ENCODE measurements at places on chromosomes 5 and 9. TPM values are rescaled to one million over a fixed set of nuclear protein-coding genes. Genes with fewer than 3 reads are reported as not detected.

The TERT gene
- 0.07 TPM for total RNA-seq

- DNase-seq = no peak
Observed at GRCh38 chr5:135329066-135329912, 69.7 kb downstream of the MACROH2A1 start.

DNA sequence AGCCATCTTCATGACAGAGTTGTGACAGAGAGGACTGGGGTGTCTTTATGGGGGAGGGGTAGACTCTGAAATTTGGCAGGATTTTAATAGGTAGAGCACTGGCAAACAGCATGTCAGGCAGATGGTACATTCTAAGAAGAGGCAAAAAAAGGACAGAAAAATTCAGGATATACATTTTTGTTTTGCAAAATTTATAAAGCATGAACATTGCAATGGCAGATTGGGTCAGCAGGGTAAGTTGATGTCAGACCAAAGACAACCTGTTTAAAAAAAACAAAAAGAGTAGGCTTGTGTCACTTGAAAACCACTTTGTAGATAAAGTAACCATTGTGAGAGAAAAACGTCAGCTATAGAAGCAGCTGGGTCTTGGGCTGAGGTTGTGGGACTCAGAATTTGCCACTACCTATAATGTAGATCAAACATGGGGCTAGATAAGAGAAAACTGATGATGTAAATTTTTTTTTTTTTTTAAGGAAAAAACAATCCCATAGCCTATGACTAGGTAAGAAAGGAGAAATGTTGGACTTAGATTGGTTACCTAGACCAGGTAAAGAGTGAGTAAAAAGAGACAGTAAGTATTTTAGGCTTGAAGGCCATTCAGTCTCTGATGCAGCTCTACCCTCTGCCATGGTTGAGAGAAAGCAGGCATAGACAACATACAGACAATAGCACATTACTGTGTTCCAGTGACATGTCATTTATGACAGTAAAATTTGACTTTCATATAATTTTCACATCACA, 8.3 kb downstream of the CAMK4 start:
- DNase-seq = no peak

- DNase-seq = no peak
Observed at GRCh38 chr9:134497283-134497860, 144.2 kb upstream of the COL5A1 start.

- DNase-seq = no peak
Observed at GRCh38 chr5:169668732-169669131, 31.7 kb downstream of the DOCK2 start.

- no peak for DNase-seq
Observed at GRCh38 chr5:57653636-57654290, 171.2 kb upstream of the ACTBL2 start.
